ENCODE measurements at places on chromosomes 1 and 21.

DNA sequence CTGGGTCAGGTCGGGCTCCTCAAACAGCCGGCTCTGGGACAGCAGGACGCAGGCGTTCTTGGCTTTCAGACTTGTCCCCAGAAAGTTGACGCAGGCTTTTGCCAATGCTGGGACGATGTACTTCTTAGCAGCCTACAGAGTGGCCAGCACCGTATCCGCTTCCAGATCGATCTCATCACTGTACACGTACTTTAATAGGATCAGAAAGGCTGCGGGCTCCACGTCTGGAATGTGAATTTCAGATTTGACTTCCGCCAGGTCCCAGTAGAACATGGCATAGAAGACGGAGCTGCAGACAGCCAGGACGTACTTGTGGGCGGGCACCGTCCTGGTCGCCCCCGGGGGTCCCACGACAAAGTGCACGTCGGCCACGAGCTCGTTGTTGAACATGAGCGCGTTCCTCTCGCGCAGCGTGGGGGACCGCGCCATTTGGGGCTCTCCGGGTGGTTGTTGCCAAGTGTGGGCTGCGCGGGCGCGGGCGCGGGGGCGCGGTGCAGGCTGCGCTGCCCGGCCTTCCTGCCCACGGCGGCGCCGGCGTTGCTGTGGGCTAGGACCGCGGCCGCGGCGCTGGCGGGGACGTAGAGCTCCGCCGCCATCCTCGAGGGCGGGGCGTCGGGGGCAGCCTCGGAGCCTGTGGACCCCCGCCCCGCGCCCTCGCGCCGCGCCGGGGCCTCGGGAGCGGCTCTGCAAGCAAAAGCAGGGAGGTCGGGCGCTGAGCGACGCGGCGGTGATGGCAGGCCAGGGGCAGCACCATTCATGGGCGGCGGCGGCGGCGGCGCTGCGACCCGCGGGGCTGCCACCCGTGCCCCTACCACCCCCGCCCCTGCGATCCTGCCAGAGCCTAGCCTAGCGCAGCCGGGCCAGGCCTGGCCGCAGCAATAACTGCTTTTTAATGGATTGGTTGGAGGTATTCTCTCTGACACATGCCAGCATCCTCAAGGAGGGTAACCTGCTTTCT is 10.6 kb downstream of the CNR2 start:
- no peak for DNase-seq

DNA sequence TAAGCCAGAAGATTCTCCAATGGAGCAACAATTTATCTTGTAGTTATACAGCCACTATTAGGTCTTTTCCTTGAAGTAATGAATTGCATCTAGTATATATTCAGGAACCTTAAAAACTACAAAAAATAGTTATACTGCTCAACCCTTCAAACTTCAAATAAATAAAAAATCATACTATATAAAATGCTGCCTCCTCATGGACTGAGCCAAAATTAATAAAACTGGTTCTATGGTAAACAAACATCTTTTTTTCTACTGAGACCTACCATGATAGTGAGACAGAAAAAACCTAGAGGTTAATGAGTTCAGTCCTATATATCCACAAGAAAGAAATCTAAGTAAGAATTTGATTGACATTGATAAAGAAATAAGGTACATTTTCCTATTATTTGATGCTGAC is 67.7 kb downstream of the GPATCH2 start:
- DNase-seq: no peak

GRCh38 chr1:62628506-62628905 is 31.2 kb downstream of the ANGPTL3 start:
- DNase-seq: no peak

DNA sequence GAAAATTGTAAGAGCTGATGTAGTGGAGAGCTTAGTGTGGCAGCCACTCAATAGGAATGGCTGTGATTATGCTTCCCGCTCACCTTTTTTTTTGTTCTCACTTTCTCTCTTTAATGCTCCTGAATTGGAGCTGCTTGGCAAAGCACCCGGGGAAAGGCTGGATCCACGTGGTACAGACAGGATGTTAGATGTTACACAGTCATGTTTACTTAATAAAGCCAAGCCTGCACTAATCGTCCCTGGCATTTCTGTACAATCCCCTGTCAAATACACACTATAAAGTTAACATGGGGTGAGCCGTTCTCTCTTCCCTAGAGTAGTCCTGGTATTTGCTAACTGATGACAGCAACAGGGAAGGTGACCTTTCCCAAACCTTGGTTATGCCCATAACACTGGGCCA is 187.8 kb downstream of the ZSCAN20 start:
- DNase-seq: no peak

DNA sequence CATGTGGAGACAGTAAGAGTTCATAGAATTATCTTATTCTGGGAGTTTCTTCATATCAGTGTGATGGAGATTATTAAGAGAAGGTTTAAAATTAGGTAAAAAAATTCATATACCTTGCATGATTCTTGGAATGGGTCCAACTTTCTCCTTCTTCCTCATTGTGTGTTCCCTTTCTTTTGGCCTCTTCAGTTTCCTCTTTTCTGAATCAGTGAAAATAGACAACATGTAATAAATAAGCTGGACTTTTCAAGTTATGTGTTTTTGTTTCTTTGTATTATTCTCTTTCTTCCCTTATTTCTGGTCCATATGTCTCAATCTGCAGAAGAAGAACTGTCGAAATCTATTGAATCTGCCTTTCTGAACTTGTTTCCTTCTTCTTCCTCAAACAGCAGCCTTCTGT is 30.5 kb downstream of the C4BPA start:
- DNase-seq: no peak

- DNase-seq: no peak
Observed at GRCh38 chr1:192793983-192794767, 14.7 kb upstream of the RGS2 start.

GRCh38 chr1:236185687-236186086 is 43.3 kb downstream of the GPR137B start:
- no peak for DNase-seq

- DNase-seq: no peak
Observed at GRCh38 chr21:14766241-14766640, 220.1 kb upstream of the SAMSN1 start.

DNA sequence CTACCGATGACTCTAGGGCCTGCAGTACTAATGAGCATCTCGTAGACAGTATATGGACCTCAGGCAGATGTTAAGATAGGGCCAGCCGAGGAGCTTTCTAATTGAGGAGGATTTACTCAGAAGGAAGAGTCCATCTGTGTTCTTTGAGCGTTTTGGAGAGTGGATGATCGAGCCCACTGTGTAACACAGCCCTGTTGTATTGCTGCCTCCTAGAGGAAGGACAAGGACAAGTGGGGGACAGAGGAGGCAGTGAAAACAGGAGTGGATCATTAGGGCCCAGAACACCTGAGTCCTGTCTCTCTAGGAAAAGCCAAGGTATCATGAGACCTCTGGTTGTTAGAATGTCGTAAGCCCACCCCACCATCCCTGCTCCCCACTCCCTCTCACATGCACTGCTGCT is 62.9 kb downstream of the TBX19 start:
- DNase-seq: no peak

- no peak for DNase-seq
Observed at GRCh38 chr1:45864167-45865106, 61.0 kb downstream of the MAST2 start.

DNA sequence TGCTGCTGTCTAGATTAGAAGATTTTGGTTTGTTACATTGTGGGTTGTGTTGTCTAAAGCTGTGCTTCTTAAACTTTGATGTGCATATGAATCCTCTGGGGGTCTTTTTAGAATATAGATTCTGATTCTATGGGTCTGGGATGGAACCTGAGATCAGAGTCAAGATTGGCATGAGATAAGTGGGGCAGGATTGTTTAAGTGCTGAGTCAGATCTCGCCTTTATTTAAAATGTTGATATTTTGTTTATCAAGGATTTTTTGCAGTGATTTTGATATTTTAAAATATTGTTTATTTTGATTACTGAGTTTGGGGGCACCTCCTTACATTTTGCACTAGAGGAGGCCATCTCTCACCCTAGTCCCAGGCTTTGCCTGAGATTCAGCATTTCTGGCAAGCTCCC is 114.8 kb downstream of the LAMC2 start:
- DNase-seq: no peak

DNA sequence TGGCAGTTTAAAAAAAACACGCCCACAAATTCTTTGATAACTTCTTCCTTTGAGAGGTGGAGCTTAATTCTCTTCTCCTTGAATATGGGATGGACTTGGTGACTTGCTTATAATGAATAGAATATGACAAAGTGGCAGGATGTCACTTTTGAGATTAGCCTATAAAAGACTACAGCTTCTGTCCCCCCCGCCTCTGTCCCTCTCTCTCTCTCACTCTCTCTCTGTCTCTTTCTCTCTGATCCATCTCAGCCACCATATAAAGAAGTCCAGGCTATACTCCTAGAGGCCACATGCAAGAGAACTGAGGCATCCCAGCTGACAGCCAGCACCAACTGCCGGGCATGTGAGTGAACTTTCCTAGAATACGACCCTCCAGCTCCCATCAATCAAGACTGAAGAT is 7.7 kb upstream of the DMBX1 start:
- DNase-seq: no peak

- DNase-seq: peak; percentile 59
Observed at GRCh38 chr1:220876511-220877376, 2.5 kb upstream of the HLX start.

DNA sequence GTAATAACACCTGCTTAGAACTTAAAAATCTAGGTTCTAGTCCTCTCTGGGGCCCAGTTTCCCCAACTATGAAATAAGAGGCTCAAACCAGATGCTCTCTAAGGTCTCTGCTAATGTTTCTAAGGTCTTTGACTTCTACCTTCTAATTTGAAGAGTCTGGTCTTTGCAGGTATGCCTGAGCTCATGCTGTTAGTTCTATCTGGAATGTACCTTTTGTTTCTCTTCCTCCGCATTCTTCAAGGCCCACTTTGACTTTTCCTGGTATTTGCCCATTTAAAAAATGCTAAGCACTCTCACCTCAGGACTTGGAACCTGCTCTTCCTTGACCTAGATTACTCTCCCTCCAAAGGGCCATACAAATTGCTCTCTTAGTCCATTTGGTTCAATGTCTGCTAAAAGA is 13.5 kb downstream of the SLC35D1 start:
- DNase-seq: no peak

DNA sequence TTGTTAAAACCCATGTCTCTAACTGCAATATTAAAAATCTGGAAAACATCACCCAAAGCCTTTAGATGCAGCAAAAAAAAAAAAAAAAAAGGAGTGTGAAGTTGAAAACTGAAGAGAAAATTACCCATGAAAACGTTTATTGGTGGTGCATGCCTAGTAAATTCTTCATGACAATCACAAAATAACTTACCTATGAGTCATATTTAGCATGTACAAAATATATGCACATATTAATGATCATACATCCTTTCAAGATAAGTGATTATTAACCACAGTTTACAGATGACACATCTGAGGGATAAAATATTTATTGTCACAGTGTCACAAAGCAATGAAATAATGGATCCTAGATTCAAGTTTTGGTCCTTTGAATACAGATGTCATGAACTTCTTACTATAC is 505.2 kb upstream of the NR5A2 start:
- no peak for DNase-seq

GRCh38 chr1:237817277-237817676 is 73.4 kb downstream of the ZP4 start:
- DNase-seq: no peak

GRCh38 chr1:240497908-240498307 is 114.0 kb downstream of the GREM2 start:
- no peak for DNase-seq
